CD4-positive, alpha-beta T cell treated with Interleukin-4 for 1 hour (primary cell): ENCODE measurements at places on chromosomes 3 and 15.

GRCh38 chr15:78976691-78977090 lies 31.8 kb upstream of the CTSH start:
- DNase-seq, result no peak

- no peak for DNase-seq
These were observed 11.9 kb downstream of the GPR176 start for GRCh38 chr15:39908186-39908585.

GRCh38 chr15:39156646-39157250 lies 424.1 kb upstream of the THBS1 start:
- no peak for DNase-seq

DNA sequence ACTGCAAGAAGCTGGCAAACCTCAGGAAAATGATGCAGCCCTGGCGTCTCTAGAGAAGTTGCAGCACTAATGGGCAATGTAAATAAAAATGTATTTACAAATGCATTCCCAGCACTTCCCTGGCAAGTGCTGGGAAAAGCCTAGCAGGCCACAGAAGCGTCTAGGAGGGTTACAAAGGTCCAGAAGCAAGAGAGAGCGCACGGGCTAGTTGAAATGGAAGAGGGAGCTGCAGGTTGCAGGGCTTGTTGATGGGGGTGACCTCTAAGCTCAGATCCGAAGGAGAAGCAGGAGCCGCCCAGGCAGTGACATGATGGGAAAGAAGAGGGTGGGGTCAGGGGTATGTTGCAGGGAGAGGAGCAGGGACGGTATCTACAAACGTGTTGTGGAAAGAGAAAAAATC lies 2.7 kb upstream of the KNL1 start:
- DNase-seq, result no peak

GRCh38 chr15:40069178-40070165 lies 30.5 kb upstream of the SRP14 start:
- no peak for DNase-seq

- DNase-seq, result peak; percentile 3
These were observed 143.8 kb downstream of the TPRA1 start for GRCh38 chr3:127446756-127447155.

DNA sequence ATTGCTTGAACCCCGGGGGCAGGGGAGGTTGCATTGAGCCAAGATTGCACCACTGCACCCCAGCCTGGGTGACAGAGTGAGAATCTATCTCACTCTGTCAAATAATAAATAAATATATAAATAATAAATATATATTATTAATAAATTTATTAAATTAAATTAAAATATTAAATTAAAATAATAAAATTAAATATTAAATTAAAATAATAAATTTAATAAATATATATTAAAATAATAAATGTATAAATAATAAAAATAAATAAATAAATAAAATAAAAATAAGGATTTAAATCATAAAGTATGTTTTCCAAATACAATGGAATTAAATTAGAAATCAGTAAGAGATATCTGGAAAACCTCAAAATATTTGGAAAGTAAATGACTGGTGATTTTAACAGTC lies 43.3 kb downstream of the ATOSA start:
- DNase-seq, result no peak

DNA sequence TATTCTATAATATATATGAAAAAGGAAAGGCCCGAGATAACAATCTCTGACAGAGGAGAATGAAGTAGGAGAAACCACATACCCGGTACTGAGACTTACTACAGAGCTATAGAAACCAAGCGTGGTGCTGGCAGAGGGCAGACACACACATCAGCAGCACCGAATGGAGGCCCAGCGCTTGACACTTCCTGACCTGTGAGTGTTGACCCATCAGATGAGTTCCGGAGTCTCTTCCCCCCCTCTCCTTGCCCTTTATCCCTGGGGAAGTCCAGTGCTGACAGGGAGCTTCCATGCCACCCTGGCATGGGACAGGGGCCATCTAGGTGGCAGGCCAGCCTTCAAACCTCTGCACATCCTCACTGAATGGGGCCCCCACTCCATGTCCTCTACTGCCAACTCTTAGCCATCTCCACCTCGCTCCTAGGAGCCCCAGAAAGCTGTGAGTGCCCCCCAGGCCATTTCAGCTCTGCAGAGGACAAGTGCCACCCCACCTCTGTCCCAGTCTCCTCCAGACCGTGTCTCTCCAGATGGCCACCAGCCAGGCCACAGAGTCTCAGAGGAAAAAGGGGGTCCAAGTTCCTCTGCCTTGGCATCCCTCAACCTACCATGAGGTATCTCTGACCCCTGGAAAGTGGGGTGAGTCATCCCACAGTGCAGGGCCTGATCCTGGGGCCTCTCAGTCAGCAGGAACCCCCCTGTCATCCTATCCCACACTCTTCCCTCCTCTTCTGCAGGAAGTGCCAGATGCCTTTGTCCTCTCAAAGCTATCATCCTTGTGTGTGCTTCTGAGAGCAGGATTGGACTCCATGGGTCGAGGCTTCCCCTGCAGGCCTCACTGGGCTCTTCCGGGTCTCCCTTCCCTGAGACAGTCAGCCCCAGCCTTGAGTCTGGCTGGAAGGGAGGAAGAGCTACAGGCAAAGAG lies 116.5 kb upstream of the ALDH1A3 start:
- no peak for DNase-seq
